ENCODE measurements at places on chromosomes 11 and 22. TPM values are rescaled to one million over a fixed set of nuclear protein-coding genes. Genes with fewer than 3 reads are reported as not detected.

CD248 gene
- total RNA-seq, result 14.9 TPM

MSANTD4 gene
- 17.5 TPM for total RNA-seq

PLEKHA7 gene
- total RNA-seq, result 18.1 TPM

MMP8 gene
- total RNA-seq, result not detected

CELF1 gene
- total RNA-seq, result 109 TPM

OR2D2 gene
- total RNA-seq, result not detected

OR5AN1 gene
- not detected for total RNA-seq

OR52N4 gene
- total RNA-seq, result 0.55 TPM

PLAAT2 gene
- 1.4 TPM for total RNA-seq
